ENCODE measurements at places on chromosomes 13 and 19. TPM values are rescaled to one million over a fixed set of nuclear protein-coding genes. Genes with fewer than 3 reads are reported as not detected.

The PRRG2 gene
- total RNA-seq = 1.0 TPM

The NOTCH3 gene
- not detected for total RNA-seq

The TMPRSS9 gene
- total RNA-seq = not detected

The SULT2A1 gene
- not detected for total RNA-seq

DNA sequence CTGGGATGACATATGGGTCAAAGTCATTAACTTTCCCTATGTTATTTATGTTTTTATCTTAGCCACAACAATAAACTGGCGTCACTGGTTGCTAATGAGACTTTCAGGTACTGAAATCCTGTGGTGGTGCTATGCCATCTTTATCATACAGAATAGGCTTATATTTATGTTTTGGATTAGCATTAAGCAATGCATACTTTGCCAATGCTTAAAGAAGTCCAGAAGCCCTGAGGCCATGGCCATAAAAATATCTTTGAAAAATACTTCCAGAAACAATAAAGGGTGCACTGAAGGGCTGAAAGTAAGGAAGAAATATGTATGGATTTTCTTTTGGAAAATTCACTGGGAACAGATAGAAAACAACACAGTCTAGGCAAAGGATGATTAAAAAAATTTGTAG lies 304.6 kb upstream of the SLC10A2 start:
- DNase-seq = no peak

DNA sequence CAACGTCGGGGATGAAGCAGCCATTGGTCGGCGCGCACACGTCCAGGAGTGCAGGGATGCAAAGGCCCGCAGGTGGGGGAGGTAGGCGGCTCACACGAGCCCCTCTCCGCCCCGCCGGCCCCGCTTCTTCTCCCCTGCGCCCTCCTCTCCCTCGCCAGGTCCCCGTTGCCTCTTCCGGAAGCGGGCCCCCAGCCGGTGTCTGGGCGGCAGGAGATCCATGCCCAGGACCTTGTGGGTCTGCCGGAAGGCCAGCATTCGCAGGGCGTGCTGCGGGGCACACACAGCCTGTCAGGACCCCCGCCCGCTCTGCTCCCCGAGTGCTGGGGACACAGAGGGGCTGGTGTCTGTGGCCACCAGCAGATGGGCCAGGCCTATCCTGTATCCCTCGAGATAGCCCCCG lies 19.7 kb upstream of the MATK start:
- no peak for DNase-seq

DNA sequence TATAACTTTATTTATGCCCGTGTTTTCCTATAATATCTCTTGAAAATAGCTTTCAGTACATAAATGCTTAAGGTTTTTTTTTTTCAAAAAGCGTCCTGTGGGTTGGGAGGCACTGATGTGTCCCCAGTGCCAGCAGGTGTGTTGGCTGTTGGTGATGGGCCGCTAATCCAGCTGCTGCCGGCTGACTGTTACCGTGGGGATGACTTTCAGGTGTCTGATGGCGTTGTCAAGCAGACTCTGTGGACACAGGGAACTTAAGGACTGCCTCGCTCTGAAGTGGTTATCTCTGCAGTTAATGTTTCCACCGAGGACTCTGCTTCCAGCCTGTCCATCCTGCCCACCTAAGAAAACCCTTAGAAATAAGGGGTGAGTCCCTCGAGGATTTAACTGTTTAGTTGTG lies 94.5 kb downstream of the ANKRD10 start:
- DNase-seq = no peak

DNA sequence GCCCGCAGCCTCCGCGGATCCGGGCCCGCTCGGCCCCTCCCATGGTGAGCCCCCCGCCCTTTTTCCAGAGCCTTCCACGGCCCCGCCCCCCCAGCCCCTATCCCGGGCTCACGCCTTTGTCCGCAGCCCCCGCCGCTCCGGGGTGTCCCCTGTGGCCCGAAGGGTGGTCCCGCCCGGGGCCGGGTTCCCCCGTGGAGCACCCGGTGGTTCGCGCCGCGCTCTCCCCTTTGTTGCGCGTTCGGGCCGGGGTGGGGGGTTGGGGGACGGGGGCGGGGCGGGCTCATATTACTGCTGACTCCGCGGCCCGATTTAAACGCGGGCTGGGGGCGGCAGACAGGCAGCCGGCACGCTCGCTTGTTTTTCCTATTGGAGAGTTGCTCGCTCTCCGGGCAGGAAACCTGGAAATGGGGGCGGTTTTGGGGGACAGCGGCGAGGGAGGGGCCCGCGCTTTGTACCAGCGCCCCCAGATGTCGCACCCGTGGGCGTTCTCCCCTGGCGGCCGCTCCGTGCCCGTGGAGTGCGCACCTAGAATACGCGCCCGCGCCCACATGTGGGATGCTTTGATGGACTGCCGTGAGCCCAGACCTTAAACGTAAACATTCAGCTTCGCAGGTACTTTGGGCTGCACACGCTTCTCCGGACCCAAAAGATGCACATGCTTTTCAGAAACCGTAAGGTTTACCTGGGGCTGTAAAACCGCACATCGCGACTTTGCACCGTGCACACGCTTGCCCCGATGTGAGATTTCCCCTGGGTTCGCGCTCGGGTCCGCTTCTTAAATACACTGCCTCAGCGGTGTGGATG lies 699 bp downstream of the PTOV1 start:
- DNase-seq = no peak

DNA sequence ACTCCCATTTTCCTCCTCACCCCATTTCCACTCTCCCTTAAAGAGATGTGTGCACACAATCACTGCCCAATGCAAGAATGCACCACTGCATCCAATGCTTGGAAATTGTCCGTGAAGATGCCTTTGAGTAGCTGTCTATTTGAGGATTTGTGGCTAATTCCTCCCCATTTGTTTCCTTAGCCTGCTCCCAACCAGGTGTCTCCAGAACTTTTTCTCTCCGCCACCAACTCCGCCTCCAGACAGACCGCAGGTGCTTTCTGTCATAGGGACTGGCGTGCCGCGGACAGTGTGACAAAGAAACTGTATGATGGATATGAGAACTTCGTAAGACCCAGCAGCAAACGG lies 461 bp upstream of the TM9SF2 start:
- no peak for DNase-seq

GRCh38 chr19:28744943-28745342 lies 468.0 kb downstream of the UQCRFS1 start:
- DNase-seq = no peak

- no peak for DNase-seq
Measured at GRCh38 chr13:112819816-112820215, 130.0 kb downstream of the ATP11A start.

GRCh38 chr19:58398545-58398944 lies 3.1 kb downstream of the RNF225 start:
- no peak for DNase-seq

DNA sequence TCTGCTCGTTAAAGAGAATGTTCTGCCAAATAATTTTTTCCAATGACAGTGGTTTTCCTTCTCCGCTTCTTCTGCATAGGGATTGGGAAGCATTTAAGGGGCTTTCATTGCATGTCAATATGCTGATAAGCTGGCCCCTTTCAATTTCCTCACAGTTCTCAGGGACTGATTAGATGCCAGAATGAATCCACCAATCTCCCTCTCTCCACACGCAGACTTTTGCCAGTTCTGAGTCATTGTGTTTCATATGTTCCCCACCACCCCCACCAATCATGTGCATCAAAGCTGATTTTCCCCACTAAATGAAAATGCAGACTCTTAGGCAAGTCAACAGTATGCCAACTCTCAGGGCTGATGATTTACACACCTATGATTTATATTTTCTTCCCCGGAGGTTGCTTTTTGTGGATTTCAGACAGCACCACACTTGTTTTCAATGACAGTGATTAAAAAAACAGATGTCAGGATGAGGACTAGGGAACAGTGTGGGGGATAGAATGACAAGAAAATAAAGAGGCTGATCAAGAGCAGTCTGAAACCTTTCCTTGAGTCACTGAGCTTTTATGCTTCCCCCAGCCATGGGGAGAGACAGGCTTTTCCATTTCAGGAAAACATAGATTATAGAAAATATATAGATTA lies 47.9 kb upstream of the C13orf42 start:
- DNase-seq = no peak

DNA sequence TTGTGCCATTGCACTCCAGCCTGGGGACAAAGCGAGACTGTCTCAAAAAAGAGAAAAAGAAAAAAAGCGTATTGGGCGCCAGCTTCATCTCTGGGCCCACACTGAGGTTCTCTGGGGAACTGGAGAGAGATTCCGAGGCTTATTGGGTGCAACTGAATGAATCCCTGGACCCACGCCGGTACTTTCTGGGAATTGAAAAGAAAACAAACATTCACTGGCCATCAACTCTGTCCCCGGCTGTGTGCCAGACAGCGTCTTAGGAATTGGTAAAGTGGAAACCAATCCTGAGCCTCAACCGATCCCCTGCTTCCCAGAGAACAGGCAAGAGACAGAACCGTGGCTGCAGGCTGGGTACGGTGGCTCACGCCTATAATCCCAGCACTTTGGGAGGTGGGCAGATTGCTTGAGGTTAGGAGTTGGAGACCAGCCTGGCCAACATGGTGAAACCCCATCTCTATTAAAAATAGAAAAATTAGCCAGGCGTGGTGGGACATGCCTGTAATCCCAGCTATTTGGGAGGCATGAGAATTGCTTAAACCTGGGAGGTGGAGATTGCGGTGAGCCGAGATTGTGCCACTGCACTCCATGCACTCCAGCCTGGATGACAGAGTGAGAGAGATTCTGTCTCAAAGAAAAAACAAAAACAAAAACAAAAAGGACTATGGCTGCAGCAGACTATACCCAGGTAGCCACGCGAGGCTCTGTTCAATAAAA lies 8.6 kb downstream of the ANO8 start:
- no peak for DNase-seq

GRCh38 chr13:29164116-29164515 lies 344.0 kb downstream of the MTUS2 start:
- no peak for DNase-seq
